ENCODE measurements at places on chromosomes 11 and 22.
A peak's percentile ranks its signal among the peaks of the same experiment; 100 is the strongest.

DNA sequence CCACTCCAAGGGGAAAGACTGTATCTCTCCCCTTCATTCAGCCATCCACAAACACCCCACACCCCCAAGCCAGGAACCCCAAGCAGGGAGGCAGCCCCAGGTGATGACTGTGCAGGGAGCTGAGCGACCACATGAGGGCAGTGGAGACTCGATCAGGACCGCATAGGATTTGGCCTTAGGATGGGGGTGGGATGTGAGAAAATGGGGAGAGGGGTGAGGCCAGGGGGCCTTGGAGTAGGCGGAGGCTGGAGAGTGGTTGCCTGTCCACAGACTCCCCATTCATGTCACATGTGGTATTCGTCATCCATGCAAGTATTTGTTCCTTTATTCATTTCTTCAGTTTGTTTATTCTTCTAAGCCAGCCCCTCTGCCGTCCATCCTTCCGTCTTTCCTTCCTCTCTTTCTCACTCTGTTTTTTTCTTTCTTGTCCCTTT lies 2.7 kb upstream of the RHOD start:
- DNase-seq, result peak; percentile 71

GRCh38 chr11:70327717-70328116 lies 57.2 kb downstream of the PPFIA1 start:
- DNase-seq, result no peak

DNA sequence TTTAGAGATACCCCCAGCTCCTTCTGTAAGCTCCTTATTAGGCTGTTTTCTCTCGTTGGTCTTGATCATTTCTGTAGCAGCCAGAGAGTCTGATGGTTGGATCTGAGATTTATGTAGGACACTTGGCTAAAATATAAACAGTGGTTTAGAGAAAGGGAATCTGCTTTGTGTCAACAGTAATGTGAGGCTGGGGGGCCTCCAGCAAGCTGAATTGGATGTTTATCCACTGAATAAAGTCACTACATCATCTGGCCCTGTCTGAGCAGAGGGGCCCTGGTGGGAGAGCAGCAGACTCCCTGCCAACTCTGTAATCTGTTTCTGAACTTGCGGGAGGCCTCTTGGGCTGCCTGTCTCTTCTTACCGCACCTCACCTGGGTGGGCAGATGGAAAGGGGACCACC lies 328.5 kb upstream of the PLET1 start:
- no peak for DNase-seq

DNA sequence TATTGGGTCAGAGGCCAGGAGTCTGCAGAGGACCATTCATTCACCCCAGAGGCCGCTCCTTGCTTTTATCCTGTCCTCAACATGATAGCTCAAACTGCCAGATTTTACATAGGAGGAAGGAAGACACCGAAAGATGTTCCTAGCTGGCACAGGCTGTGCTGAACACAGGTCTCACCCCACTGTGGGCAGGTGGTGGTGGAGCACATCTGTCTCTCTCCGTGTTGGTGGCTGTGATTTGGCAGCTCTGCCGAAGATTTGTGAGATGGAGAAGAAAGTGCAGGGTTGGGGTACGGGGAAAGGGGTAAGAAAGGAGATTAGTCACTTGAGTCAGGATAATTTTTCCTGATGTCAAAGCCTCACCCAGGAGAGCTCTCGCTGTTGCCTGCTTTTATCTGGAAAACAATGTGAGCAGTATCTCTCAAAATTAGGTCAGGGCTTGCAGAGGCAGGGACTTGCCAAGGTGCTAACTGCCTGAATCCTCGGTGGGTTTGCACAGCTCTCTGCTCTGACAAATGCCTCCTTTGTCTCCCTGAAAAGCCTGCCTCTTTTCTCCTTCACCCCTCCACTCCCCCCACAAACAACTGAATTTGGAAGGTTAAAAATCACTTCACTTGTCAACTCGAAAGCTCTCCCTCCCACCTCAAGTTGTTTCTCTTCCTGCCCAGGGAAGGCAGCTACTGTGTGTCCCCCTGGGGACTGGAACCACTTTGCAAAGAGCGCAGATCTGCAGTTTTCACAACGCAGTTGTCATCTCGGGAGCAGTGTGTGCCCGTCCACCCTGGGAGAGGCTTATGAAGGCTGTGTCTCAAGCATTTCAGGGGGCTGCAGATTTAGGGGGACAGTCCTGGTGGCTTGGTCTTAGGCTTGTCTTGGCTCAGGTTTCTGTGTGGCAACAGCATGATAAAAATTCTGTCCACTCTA lies 299.7 kb downstream of the ST3GAL4 start:
- no peak for DNase-seq

DNA sequence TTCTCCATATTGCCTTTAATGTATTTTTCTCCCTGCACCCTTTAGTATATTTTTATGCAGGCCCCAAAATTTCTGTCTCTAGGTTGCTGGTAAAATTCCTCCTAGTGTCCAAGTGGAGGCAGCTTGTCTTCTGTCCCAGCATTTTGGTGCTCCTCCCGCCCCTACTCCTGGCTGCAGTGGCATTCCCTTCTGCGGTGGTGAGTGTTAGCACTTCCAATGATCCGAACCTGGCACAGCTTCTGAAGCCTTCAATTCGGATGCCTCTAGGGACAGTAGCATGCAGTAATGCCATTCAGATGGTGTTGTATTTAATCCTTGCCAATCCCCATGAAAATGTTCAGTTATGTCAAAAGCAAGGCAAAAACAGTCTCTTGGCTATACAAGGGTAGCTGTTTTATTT lies 5.9 kb downstream of the YWHAH start:
- DNase-seq, result no peak

DNA sequence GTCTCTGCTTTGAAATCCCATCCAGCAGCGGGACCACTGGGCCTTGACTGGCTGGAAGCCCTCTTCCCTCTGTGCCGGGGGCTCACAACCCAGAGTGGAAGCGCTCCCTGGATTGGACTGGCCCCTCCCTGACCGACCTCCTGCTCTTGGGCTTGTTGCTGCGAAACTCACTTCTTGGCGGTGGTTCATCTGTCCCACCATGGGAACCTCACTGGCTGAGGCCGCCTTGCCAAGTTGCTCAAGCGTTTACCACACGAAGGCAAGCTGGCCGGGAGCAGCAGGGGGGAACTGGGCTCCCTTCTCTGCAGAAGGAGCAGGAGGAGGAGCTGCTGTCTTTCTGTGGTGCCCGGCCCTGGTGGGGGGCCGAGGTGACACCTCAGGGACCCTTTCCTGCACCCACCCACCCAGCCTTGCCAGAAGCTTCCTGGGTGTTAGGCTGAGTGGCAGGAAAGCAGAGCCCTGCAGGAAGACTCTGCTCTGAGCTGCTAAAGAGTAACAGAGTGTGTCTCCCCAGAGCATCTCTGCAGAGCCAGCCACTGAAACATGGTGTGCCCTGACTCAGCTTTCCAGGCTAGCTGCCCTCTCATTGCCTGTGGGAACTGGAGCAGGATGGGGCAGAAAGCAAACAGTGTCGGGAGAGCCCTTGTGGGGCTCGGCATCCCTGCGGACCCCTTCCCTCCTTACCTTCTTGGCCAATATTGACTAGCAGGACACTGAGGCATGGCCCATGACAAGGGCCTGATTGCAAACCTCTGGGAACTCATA lies 88.5 kb upstream of the ALX4 start:
- no peak for DNase-seq

DNA sequence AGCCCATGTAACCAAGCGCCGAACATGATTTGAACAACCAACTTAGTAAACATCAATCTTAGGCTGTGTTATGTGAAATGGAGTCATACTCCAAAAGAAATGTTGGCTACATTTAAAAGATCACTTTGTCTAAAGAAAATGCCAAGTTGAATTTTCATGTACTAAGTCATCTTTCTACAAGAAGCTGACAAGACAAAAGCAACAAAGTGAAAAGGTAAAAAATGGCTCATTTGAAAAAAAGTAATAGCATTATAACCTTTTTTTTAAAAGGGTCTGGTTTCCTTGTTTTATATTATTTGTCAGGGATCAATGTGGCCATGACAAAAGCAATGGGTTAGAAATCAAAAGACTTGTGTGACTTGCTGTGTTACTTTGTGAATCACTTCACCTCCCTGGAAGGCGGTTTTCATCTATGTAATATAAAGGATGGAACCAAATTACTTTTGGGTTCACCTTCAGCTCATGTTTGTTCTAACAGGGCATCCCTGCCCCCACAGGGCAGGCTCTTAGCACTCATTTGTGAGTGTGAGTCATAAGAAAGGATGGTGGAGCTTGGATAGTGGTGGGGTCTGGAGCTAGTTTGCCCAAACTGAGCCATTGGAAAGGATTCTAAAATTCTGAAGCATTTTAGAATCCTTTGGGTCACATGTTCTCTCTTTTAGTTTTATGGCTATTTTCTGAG lies 131.9 kb upstream of the MTMR2 start:
- no peak for DNase-seq

GRCh38 chr22:22936915-22937656 lies 49.5 kb downstream of the IGLL5 start:
- DNase-seq, result no peak

GRCh38 chr11:77609234-77609633 lies 19.5 kb downstream of the AQP11 start:
- DNase-seq, result no peak

DNA sequence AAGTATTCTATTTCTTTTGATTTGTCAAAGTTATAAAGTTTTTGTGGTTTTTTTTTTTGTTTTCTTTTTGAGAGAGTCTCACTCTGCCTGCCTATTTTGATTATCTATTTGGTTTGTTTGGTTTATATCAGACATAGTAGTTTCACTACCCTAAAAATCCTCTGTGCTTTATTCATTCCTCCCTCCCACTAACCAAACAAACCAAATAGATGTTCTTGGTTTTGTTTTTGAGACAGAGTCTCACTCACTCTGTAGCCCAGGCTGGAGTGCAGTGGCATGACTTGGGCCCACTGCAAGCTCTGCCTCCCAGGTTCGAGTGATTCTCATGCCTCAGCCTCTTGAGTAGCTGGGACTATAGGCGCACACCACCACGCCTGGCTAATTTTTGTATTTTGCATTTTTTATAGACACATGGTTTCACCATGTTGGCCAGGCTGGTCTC lies 67.9 kb downstream of the ENTHD1 start:
- no peak for DNase-seq

- no peak for DNase-seq
Observed at GRCh38 chr22:39996732-39997131, 2.0 kb downstream of the FAM83F start.

GRCh38 chr11:115437902-115438575 lies 66.2 kb downstream of the CADM1 start:
- DNase-seq, result no peak

- DNase-seq, result no peak
Observed at GRCh38 chr11:62713343-62713742, 5.9 kb downstream of the GNG3 start.

DNA sequence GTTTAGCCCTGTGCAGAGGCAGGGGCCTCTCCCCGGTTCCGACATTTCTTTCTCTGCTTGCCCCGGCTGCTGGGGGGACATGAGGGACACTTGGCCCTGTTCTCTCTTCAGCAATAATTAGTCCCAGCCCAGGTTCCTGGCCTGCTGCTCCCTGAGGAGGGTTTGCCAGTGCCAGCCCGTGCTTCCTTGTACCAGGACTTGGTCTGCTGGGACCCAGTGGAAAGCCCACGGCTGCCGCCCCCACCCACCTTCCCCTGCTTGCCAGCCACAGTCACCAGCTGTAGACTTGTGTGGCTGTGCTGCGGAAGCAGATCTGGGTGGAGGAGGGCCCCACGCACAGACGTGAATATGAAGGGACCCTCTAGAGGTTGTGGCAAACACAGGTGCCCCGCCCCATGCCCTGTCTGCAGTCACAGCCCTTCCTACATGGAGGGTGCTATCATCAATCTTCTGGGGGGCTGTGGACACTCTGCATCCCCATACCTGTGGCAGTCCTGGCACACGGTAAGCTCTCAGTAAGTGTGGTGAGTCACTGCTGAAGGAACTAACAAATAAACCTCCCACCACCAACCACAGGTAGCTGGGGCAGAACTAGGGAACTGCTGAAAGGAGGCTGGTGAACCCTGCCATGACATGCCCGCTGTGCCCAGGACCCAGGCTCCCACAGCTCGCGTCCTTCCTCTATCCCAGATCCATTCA lies 949 bp downstream of the TP53AIP1 start:
- no peak for DNase-seq

Data from suppressor macrophage treated with lipopolysaccharide for 1 hour (primary cell).